ENCODE measurements at places on chromosomes 13 and 19.

- DNase-seq, result no peak
These were observed 2.3 kb downstream of the KISS1R start for GRCh38 chr19:919199-920050.

- no peak for DNase-seq
These were observed 2.6 kb upstream of the WIZ start for GRCh38 chr19:15452111-15453047.

- DNase-seq, result no peak
These were observed 16.1 kb downstream of the SYDE1 start for GRCh38 chr19:15123031-15123890.

DNA sequence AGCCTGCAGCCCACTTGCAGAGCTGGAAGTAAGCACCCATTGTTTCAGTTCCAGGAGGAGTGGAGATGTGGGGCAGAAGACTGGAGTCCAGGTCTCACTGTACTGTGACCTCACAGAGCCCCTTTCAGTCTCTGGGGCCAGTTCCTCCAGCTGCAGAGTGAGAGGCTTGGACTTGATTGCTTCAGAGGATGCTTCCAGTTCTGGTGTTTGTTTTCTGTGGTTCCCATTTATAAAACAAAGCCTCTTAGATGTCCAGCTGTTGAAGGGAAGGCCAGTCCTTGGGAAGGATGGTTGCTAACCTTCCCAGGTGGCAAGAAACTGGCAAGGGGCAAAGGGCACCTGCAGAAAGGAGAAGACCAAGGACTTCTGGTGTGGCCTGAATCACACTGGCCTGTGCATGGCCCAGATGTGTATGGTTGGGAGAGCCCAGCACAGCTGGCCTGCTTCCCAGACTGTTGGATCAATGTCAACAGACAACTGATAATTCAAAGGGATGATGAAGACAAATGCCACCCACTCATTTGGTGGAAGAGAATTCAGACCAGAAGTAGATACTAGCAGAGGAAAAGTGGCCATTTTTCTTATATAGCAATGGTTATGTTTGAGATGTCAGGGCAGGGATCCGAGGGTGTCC lies 218.5 kb downstream of the ZNF536 start:
- no peak for DNase-seq

- DNase-seq, result no peak
These were observed 89.8 kb upstream of the MYCBP2 start for GRCh38 chr13:77416666-77417212.

DNA sequence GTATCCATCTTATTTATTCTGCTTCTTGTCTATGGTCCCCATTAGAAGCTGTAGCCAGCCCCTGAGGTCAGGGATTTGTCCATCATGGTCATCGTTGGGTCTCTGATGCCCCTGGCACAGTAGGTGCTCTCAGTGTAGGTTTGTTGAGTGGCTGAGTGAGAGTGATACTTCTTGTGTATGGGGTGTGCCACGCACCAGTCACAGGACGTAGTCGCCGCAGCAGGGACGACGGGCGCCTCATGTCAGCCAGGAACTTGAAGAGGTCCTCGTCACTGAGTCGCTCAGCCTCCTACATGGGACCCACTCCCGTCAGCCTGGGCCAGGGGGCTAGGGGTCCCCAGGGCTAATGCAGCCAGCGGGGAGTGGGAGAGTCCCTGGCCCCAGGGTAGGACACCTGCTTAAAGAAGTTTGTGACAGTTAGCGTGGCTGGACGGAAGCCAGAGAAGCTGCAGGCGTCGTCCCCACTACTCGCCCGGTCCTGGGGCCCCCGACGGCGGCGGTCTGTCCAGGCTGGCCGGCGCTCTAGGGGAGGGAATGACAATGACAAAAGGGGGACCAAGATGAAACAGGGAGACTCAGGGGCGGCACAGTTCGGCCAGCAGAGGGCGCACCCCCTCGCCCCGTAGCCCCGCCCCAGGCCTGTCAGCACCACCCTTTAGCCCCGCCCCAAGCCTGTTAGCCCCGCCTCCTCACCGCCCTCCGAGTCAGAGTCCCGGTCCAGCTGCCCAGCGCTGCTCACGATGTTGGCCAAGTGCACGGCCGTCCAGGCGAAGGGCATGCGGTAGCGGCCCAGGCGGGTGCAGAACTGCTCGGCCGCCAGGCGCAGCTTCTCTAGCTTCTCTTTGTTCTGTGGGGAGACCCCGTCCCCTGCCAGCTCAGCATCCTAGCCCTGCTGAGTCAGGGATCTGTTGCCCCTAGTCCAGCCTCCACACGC lies 3.7 kb downstream of the ANGPTL8 start:
- no peak for DNase-seq

DNA sequence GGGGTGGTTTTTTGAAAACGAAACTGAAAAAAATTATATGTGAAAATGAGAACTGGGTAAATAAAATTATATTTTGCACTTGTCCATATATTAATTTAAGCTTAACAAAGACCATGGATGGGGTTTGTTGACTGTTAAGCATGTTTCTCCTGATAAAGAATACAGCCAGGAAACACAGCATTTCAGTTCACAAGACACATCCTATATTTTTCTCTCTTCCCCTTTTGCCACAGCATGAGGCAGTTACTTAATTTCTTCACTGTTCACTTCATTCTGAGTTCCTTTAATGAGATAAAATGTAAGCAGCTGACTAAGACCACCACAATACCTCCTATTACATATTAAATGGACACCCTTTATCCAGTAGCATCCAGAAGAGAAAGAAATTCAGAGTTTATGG lies 64.0 kb downstream of the RXFP2 start:
- no peak for DNase-seq

GRCh38 chr19:29521291-29522075 lies 4.3 kb upstream of the VSTM2B start:
- DNase-seq, result no peak

DNA sequence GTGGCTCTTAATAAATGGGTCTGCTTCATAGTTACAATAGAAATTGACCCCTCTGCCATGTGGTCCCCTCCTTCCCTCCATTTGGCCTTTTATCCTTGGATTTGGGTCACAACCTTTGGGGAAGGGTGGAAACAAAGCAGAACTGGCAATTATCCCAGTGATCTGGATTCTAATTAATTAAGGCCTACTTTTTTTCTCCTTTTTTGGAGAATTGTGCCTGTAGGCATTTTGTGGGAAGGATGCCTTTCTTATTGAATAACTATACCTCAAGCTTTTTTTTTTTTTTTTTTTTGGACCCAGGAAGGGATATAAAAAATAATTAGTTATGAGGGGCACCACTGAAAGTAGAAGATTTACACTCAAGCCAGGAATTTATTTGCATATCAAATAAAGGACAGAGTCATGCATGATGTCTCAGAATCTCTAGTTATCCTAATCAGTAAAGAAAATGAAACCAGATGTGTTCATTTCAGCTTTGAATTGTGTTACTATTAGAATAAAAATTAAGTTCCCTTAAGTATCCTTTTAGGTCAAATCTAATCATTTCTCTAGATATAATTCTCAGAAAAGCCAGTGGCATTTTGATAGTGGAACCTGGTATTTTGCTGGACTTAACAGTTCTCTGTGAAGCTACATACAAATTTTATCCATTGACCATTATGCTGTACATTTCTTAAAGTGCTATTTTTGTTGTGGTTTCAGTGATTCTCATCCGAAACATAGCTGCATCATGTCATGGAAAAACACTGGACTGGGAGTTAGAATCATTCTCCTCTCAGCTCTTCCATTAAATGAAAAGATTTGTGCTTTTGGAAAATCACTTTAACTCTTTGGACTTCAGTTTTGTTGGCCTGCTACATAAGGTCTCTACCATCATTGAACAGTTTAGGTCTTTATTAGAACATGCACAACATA lies 129.3 kb downstream of the KCNRG start:
- DNase-seq, result no peak

- no peak for DNase-seq
These were observed 49.1 kb downstream of the LMO7 start for GRCh38 chr13:75685239-75685697.

DNA sequence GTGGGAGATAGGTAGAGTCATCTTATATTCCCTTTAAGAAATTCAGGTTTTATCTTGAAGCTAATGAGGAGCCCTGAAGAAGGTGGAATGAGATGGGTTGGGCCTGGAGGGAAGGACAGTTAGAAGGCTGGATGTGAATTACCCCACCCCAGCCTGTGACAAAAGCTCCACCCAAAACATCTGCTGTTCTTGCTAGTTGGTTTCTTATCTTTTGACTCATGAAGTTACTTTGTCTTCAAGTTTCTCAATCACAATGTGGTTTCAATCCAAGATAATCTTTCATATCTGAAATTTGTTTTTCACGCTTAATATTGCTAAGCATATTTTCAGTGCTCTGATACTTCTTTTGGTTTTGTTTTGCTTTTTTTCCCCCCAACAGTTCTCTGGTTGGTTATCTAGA lies 38.3 kb upstream of the HMGB1 start:
- DNase-seq, result no peak

- DNase-seq, result no peak
These were observed 79.1 kb downstream of the ZNF254 start for GRCh38 chr19:24166055-24166454.

DNA sequence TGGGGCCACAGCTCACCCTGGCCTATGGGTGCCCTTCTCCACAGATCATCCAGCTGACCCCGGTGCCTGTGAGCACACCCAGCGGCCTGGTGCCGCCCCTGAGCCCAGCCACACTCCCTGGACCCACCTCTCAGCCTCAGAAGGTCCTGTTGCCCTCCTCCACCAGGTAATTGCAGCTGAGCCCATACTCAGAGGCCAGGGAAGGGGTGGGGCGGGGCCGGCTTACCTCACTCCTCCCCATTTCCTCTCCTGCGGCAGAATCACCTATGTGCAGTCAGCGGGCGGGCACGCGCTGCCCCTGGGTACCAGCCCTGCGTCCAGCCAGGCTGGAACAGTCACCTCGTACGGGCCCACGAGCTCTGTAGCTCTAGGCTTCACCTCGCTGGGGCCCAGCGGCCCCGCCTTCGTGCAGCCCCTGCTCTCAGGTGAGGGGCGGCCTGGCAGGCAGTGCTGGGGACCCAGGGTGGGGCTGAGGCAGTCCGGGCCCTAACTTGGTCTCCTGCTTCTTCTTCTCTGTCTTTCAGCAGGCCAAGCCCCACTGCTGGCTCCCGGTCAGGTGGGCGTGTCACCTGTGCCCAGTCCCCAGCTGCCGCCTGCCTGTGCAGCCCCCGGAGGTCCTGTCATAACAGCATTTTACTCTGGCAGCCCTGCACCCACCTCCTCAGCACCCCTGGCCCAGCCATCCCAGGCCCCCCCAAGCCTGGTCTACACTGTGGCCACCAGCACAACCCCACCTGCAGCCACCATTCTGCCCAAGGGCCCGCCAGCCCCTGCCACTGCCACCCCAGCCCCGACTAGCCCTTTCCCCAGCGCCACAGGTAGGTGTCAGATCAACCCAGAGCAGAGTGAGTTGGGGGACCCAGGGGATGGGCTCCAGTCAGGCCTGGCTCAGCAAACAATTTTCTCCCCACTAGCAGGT lies 9.6 kb upstream of the PRR19 start:
- DNase-seq, result no peak

- no peak for DNase-seq
These were observed 314.6 kb downstream of the LIG4 start for GRCh38 chr13:107900775-107901174.

DNA sequence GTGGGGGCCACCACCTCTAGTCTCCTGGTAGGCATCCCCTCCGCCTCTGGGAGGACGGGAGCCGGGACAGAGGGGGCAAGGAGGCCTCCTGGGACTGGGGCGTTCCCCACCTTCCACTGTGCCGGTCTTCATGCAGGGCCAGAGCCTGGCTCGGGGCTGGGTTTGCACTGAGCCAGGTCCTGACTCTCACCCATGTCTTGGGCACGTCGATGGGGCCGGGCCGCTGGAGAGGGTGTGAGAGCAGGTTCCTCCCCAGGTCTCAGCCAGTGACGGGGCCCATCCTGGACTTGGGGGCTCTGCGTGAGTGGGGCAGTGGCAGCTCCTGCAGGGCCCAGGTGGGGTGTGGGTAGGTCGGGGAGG lies 26.6 kb downstream of the ATP11A start:
- no peak for DNase-seq

- DNase-seq, result no peak
These were observed 9.4 kb downstream of the SCGB2B2 start for GRCh38 chr19:34667349-34668076.

GRCh38 chr19:1865172-1866010 lies 2.0 kb upstream of the KLF16 start:
- DNase-seq, result no peak

- no peak for DNase-seq
These were observed 381.1 kb downstream of the FGF14 start for GRCh38 chr13:102020611-102021216.

GRCh38 chr19:5782945-5783919 lies 1.3 kb downstream of the PRR22 start:
- DNase-seq, result no peak

DNA sequence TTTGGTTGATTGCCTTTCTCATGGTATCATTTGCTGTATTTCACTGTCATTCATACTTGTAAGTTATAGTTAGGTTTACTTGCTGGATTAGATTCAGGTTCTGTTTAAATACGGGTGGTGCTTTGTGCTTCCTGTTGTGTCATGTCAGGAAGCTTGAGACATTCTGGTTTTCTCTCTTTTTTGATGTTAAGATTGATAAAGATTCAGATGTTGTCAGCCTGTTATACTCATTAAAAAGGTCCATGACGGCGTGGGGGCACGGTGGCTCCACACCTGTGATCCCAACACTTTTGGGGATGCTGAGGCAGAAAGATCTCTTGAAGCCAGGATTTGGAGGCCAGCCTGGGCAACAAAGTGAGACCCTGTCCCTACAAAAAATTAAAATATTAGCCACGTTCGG lies 45.7 kb downstream of the NAA16 start:
- DNase-seq, result no peak

GRCh38 chr13:37011002-37011401 lies 10.4 kb downstream of the EXOSC8 start:
- no peak for DNase-seq

- no peak for DNase-seq
These were observed 5.6 kb upstream of the RAB8A start for GRCh38 chr19:16106121-16106520.

GRCh38 chr13:27086599-27087265 lies 84.9 kb downstream of the USP12 start:
- no peak for DNase-seq

- no peak for DNase-seq
These were observed 4.1 kb upstream of the CD79A start for GRCh38 chr19:41872775-41873647.

- DNase-seq, result no peak
These were observed 37.4 kb downstream of the CCL25 start for GRCh38 chr19:8089664-8090601.

- no peak for DNase-seq
These were observed 5.1 kb upstream of the SIGLEC7 start for GRCh38 chr19:51136851-51137551.

GRCh38 chr19:38711726-38712153 lies 32.5 kb downstream of the CAPN12 start:
- DNase-seq, result no peak

DNA sequence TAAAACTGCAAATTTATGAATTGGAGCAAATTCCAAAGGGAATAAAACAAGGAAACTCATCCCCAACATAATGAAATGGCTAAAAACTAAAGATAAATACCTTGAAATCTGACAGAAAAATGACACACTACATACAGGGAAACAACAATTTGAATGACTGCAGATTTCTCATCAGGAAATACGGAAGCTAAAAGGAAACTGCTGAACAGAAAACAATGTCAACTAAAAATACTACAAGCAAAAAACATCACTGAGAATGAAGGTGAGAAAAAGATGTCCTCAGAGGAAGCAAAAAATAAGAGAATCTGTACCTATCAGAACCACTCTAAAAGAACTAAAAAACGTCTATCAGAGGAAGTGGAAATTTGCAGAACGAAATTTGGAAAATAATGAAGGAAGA lies 39.5 kb downstream of the ZSWIM9 start:
- DNase-seq, result no peak

- DNase-seq, result no peak
These were observed 983 bp downstream of the ITM2B start for GRCh38 chr13:48233889-48234488.

GRCh38 chr13:50484472-50485113 lies 358.9 kb downstream of the DLEU7 start:
- DNase-seq, result no peak
